ENCODE measurements at places on chromosomes 1 and 21.

- no peak for DNase-seq
These were observed 71.8 kb upstream of the PKN2 start for GRCh38 chr1:88612292-88612691.

- no peak for DNase-seq
These were observed 29.9 kb downstream of the FUBP1 start for GRCh38 chr1:77948841-77949424.

DNA sequence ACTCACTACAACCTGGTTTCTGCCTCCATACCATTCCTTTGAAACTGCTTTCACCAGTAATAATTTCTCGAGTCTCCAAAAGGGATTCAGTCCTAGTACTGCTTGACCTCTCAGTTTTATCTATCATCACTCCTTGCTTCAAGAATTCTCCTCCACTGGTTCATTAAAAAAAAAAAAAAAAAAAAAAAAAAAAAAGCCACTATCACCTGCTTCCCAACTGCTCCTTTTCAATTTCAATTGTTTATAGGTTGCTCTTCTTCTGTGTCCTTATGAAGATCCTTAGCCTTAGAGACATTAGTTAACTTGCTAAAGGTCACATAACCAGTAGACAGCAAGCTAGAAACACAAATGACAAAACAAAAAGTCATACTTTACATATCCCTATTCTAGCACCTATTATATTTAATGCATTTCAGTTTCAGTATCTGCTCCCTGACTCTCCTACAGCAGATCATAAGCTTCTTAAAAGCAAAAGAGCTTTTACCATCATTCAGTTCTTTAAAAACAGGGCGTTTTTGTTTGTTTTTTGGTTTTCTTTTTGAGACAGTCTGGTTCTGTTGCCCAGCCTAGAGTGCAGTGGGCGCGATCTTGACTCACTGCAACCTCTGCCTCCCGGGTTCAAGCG lies 7.1 kb downstream of the NRDC start:
- no peak for DNase-seq

DNA sequence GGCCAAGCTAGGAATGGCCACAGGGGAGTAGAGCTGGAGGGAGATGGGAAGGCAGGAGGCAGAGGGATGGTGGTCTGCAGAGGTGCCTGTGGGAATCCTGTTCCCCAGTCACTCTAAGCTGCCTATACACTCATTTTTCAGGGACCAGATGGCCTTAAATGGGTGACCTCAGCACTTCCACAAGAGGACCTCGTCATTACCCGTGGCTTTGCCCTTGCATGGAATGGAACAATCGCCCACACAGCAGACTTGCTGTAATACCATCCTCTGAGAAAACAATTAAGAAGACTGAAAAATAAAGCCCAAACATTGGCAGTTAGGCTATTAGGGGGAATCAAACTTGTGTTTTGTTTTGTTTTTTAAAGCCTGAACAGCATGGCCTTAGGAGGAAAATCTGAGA lies 12.9 kb upstream of the TNN start:
- no peak for DNase-seq

DNA sequence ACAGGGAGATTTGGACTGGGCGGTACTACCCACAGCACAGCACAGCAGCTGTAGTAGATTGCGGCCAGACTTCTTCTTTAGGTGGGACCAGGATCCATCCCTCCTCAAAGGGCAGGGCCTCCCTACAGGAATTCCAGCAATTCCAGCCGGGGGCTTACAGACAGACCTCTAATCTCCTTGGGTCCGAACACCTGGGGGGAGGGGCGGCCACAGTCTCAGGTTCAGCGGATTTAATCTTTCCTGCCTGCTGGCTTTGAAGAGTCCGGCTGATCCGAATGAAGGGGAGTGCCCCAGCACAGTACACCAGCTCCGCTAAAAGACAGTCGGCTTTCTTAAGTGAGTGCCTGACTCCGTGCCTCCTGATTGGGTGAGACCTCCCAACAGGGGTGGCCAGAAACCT lies 1708.5 kb downstream of the BRINP3 start:
- DNase-seq: no peak

- DNase-seq: no peak
These were observed 44.9 kb downstream of the SYT6 start for GRCh38 chr1:114108751-114109255.

DNA sequence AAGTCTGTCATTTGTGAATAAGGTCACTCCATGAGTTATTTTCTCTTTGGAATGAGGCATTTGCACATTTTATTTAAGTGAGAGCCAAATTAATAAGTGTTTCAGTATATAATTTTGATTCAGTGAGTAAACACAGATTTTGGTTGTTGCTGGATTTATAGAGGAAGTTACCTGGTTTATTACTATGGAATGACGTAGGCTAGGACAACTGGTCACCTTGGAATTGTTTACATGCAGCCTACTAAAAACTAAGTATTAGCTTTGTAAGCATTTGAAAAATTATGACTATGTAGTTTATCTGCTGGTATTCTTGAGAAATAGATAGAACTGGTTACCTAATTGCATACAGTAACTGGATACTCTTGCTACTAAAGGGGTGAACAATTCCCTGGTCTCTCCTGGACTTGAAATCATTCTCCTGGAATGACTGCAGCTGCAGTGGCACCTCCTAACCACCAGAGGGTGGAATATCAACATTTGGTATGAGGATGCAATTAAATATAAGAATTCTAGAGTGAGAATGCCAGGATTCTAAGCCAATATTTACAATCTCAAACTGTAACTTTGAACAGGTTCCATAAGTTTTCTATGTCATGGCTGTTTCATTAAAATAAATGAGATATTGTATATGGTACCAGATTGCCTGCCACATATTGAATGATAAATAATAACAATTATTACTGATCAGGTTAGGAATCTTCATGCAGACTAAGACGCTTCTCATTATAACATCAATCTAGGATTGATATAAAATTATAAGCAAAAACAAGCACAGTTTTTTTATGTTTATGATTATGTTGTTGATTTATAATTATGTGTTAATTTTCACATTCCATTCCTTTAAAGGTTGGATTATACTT lies 3.5 kb upstream of the KRTAP27-1 start:
- no peak for DNase-seq

- no peak for DNase-seq
These were observed 183.2 kb downstream of the KIF26B start for GRCh38 chr1:245337829-245338484.

DNA sequence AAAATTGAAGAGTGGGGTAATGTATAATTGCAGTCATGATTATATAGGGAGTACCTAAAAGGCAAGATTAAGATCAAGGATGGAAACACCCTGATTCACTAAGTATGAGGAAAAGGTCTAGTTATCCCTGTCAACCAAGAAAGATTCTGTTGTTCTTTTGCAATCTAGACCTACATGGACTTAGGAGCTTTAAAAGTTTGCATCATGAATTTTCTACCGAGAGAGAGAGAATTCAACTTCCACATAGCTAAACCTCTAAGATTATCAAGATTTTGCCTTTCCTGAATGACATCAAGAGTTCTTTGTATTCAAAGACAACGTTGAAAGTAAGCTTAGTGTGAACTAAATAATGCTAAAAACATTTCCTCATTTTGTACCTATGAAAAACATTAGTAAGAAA lies 78.8 kb upstream of the RBM34 start:
- no peak for DNase-seq

GRCh38 chr1:226912587-226913176 lies 27.4 kb upstream of the COQ8A start:
- peak; percentile 26 for DNase-seq

- no peak for DNase-seq
These were observed 126.7 kb upstream of the CSF3R start for GRCh38 chr1:36609241-36610027.

DNA sequence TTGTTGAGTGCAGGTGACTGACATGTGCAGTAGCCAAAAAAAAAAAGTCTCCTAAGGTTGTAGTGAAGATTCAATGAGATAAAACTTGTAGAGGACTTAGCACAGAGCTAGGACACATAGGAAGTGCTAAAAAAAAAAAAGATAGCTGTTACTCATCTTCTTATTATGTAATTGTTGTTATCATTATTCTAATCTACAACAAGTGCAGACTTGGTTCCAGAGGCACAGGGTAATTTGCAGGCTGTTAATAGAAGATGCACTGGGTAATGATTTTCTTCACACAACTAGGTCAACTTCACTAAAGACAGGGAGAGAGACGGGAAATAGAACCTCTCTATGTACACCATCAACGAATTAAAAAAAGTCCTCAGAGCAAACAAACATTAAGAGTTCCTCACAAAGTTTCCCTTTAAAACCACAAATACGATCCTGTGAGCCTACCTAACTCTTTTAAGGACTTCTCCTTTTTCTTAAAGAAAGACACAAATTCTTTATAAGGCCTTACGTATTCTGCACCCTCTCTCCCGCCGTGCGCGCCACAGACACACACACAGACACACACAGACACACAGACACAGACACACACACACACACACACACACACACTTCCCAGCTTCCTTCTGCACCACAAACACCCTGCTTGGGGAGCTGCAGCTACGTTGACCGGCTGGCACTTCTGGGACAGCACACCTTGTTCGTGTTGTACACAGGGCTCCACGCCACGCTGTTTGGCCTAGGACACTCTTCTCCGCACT lies 49.8 kb upstream of the GADD45A start:
- DNase-seq: peak; percentile 3

DNA sequence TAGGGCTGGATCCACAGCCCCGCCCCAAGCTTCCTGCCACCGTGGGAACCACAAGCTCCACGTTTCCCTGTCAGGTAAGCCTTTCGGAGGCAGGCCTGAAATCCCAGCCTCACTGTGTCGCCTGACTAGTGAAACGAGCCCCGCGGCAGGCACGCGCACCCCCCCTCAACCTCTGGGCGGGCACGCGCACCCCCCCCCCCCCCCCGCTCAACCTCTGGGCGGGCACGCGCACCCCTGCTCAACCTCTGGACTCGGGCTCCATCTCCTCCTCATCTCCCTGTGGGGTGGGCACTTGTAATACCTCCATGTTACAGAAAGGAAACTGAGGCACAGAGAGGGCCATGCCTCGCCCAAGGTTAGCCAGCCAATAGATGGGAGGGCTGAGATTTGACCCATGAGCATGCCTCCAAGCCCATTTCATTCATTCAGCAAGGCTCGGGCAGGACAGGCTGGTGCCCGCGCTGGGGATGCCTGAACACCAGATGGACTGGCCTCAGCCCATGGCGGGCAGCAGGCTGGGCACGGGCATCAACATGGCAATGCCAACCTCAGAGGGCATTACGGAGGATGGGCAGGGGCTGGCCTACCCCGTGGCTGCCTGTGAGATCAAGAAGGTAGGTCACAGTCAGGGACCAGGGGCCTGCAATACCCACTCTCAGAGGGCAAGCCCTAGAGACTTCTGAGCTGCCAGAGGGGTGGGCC lies 4.7 kb downstream of the CFAP410 start:
- no peak for DNase-seq

GRCh38 chr1:15231714-15232201 lies 15.3 kb upstream of the FHAD1 start:
- DNase-seq: no peak

DNA sequence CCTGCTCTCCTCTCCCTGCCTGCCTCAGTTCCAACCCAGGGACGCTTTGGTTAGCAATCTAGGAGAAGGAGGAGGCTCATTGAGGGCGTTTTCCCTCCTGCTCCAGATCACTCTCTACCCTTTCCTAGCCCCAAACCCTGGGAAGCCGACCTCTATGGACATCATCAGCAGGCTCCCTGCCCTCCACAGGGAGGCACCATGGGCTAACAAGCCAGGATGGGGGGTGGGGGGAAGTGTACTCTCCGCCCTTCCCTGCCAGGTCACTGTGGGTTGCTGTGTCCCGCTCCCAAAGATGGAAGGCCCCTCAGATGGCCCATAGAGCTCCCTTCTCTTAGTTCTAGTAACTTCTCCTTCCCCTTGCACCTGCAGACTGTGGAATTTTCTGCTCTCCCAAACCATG lies 35.7 kb downstream of the KCND3 start:
- no peak for DNase-seq

DNA sequence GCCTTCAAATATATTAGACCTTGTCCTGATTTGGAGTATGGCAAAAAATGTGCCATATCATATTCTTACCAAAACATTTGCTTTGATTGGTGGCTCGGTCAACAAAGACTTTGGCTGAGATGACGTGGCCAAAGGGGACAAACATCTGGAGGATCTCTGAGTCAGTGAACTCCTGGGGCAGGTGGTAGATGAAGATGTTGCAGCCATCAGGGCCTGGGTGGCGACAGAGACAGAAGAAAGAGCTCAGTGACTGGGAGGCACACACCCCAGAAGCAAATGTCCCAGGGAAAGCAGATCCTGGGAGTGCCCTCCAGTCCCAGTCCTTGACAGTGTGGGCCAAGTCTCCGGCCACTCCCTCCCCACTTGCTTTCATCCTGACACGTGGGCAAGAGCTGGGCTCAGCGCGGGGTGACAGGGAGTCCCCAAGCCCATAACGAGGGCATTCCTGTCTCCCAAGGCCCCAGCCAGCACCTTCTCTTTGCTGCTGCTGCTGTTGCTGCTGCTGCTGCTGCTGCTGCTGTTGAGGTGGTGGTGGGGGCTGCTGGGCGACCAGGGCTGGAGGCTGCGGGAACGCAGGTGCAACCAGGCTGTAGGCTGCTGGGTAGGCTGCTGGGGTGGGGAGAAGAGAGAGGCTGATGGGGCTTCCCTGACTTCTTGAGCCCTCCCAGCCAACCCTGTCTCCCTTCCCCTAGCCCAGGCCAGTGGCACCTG lies 10.7 kb downstream of the CELF3 start:
- no peak for DNase-seq

GRCh38 chr1:44515416-44515815 lies 110.4 kb downstream of the RNF220 start:
- no peak for DNase-seq

DNA sequence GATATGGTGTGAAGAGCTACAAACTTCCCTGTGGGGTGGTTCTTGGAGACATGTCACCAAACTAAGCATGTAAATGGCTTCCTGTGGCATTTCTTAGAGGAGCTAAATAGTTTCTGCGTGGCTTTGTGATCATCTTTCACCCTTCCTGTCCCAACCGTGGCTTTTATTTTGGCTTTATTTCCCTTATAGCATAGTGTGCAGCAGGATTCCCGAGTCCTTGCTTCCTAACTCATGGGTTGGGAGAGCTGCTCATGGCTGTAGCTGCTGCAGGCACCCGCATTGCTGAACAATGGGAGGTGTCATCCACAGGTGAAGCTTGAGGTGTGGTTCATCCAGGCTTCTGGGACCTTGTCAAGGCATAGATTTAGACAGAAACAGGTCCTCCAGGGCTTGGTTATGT lies 192.0 kb downstream of the SDCCAG8 start:
- no peak for DNase-seq

DNA sequence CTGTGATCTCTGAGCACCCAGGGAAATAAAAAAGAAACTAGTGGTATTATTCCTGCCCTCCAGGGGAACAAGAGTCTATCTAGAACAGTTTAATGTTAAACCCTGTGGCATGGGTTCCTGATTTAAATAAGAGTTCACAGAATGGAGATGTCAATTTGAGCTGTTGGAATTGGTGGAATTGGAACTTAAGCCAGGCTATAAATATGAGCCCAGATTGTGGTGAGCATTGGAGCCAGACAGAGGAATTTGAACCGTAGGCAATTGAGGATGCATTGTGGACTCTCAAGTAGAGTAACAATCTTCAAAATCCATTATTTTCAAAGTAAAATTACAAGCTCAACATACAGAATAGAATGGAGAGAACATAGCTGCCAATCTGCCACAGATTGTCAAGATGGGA lies 98.2 kb downstream of the NEK7 start:
- DNase-seq: no peak

Measured in naive B cell (primary cell).